ENCODE measurements at places on chromosomes 16 and 17.

DNA sequence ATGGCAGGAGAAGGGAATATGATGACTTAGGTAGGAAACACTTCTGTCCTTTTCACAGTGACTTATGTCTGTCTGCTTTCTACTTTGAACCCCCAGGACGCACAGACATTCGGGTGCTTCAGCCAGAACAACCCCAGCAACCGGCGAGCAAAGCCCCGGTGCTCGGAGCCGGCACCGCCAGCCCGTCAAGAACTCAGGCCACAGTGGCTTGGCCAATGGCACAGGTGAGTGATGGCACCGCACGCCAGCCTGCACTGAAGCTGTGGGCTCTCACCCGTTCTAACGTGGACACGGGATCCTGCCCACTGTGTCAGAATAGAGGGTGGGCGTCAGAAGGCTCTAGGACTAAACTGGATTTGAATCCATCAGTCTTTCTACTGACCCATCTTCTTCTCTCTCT, 79.4 kb upstream of the CLEC18A start:
- no peak for DNase-seq

GRCh38 chr16:64013856-64014255, 1108.0 kb downstream of the CDH11 start:
- DNase-seq, result no peak

GRCh38 chr16:47045459-47045858, 72.0 kb upstream of the DNAJA2 start:
- no peak for DNase-seq

DNA sequence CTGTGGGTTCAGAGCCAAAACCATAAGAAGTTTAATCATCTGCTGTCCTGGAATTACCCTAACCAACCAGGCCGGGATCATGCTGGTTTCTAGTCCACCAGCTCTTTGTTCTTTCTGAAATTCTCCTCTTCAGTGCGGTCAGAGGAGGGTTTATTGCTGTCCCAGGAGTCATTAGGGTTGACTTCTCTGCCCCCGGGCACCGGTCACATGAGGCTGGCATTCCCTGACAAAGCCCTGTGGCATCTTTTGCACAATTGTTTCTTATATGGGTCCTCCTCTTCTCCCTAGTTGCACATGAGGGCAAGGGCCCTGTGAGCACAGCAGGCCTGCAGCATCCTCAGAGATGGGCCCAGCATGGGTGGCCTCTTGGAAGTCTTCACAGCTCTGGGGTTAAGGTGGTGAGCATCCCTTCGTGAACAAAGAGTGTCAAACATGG, 243.9 kb downstream of the IRF8 start:
- no peak for DNase-seq

DNA sequence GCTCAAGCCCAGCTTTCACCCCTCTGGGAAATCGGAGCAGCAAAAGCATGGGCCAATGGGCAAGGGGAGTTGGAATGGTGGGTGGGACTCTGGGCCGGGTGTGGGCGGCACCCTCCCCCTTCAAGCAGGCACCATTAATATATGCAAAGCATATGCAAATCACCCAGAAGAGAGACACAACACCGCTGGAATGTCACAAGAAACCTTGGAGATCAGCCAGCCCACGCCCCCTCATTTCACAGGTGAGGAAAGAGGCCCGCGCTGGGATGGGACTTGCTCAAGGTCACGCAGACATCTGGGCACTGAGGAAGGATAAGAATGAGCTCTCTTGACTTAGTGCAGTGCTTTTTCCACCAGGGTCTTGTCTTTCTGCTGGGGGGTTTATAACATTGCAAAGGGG, 4.8 kb downstream of the SRCIN1 start:
- no peak for DNase-seq

- no peak for DNase-seq
Observed at GRCh38 chr16:53626811-53627210, 76.8 kb downstream of the RPGRIP1L start.

- DNase-seq, result no peak
Observed at GRCh38 chr16:81879625-81880024, 100.5 kb downstream of the PLCG2 start.

- no peak for DNase-seq
Observed at GRCh38 chr16:12617401-12617819, 186.3 kb downstream of the CPPED1 start.

GRCh38 chr17:67488161-67488560, 111.1 kb downstream of the PITPNC1 start:
- DNase-seq, result no peak
